ENCODE measurements at places on chromosomes 5 and 9.

- no peak for DNase-seq
Observed at GRCh38 chr9:2664174-2665065, 42.8 kb downstream of the VLDLR start.

- no peak for DNase-seq
Observed at GRCh38 chr9:86238861-86239770, 20.3 kb downstream of the C9orf153 start.

DNA sequence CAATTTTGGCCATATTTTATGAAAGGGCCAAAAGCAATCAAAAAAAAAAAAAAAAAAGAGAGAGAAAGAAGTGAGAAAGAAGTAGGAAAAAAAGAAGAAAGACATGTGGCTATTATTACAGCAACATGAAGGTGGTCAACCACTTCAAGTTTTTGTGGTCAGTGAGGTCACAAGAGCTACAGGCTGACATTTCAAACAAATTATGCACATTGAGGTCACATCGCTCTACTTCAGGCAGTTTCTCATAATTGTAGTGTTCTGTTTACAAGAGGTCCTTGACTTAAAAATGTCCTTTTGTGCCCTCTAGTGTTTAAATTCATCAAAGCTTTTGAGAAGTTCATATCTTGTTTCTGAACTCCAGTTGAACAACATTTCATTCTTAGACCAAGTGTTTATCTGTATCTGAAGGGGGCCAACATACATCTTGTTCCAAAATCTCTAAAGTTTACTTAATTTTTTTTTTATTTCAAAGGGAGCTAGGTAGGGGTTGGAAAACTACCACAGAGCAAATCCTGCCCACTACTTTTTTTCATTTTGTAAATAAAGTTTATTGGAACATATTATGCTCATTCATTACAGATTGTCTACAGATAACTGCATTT, 513.1 kb downstream of the PDE4D start:
- DNase-seq: no peak

- DNase-seq: no peak
Observed at GRCh38 chr9:77876091-77876490, 155.5 kb downstream of the GNAQ start.

- DNase-seq: peak; percentile 66
Observed at GRCh38 chr9:89522261-89522958, 24.5 kb upstream of the SEMA4D start.

GRCh38 chr9:90988318-90988717, 186.7 kb downstream of the SYK start:
- DNase-seq: no peak

- no peak for DNase-seq
Observed at GRCh38 chr9:26687421-26687820, 205.2 kb downstream of the CAAP1 start.

- DNase-seq: no peak
Observed at GRCh38 chr9:112700085-112700484, 17.8 kb downstream of the INIP start.

DNA sequence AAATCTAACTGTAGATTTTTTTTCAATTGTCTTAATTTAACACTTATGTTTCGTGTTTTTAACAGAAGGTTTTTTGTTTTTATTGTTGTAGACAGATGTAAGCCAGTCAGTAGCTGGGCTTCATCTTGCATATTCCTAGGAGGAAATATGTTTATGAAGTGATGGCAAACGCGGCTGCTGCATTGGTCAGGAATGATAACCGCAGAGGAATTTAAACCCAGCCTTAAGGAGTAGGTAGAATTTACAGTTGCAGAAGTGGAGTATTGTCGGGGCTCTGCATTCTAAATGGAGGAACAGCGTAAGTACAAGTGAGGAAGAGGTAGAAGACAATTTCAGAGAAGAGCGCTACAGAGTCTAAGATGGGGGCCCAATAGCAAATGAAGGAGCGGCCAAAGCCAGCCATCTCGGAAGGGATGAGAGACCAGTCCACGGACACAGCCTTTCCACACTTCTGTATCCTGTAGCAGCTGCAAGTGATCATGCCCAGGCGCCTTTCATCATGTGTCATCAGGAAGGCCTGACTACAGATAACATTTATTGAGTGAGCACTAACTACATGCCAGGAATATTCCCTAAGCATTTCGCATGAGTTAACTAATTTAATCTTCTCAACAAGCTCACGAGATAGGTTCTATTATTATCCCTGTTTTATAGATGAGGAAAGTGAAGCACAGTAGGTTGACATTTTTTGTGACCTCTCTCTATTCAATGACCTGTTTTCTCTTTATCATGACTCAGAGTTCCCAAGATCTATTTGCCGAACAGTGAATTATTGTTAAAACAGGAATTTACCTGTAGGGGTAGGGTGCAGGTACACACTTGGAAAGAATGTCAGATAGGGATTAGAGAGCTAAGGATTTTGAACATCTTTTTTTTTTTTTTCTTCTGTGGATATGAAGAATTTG, 38.1 kb downstream of the CMYA5 start:
- no peak for DNase-seq

DNA sequence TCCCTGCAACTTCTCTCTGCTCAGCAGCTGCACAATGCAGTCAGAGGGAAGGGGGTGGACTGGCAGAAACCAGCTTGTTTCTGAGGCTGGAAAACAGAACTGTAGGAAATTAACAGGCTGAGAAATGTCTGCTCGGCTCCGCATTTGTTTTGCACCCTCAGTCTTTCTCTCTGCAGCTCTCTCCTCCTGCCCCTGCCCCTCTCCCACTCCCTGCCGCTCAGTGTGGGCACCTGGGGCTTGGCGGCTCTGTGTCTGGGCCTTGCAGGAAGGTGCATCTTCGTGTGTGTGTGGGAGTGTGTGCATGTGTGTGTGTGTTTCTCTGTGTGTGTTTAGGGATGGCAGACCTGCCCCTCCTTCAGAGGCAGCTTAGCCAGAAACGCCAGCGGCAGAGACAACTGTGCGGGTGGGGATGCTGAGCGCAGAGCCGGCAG, 53.0 kb downstream of the PCDH1 start:
- DNase-seq: no peak

- no peak for DNase-seq
Observed at GRCh38 chr5:1118738-1119137, 6.9 kb upstream of the SLC12A7 start.

GRCh38 chr5:107289030-107289714, 381.6 kb downstream of the EFNA5 start:
- no peak for DNase-seq

DNA sequence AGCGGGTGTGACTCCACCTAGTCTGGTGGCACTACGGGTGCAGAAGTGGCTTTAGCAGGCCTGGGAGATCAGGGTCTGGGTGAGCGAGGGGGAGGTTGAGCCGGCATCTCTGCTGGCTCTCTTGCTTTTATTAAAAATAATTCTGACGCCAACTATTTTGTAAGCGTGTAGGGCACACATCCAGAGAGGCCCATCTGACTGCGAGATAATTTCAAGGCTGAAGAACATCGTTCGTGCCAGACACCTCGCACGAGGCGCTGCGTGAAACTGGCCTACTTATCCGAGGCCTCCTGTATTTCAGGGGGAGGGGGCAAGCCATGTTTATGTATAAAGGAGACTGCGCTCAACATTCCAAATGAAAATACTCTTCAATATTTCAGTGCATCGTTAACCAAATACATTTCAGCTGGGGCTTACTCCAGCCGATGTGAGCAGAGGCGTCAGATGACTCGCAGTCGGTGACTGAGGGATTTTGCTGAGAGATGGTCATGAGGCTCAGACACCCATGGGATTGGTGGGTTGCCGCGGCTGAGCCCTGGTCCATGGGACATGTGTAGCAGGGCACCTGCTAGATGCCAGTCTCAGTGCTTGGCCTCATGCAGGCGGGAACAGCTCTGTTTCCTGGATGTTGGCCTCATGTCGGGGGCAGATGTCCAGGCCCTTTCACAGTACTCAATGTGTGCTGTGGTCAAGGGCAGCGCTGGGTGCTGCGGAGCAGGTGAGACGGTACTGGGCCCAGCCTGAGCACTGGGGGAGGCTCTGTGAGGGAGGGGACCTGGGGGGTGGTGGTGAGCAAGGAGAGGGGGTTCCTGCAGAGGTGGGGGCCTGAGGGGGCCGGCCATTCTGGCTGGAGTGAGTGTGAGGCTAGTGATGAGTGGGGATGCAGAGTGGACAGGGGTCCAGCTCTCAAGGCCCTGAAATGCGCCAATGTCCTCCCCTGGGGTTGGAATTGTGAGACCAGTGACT, 201.5 kb downstream of the DAB2IP start:
- DNase-seq: no peak

- no peak for DNase-seq
Observed at GRCh38 chr5:75522542-75522941, 10.9 kb downstream of the POLK start.

All from activated CD4-positive, alpha-beta T cell treated with anti-CD3 and anti-CD28 coated beads for 1 hour (primary cell).